Activated CD8-positive, alpha-beta memory T cell treated with anti-CD3 and anti-CD28 coated beads, Interleukin-2, amount 10 ng/mL, durations not matched to agents 7 days and 5 days (primary cell): ENCODE measurements at places on chromosomes 1 and 21. TPM values are rescaled to one million over a fixed set of nuclear protein-coding genes. Genes with fewer than 3 reads are reported as not detected.

DNA sequence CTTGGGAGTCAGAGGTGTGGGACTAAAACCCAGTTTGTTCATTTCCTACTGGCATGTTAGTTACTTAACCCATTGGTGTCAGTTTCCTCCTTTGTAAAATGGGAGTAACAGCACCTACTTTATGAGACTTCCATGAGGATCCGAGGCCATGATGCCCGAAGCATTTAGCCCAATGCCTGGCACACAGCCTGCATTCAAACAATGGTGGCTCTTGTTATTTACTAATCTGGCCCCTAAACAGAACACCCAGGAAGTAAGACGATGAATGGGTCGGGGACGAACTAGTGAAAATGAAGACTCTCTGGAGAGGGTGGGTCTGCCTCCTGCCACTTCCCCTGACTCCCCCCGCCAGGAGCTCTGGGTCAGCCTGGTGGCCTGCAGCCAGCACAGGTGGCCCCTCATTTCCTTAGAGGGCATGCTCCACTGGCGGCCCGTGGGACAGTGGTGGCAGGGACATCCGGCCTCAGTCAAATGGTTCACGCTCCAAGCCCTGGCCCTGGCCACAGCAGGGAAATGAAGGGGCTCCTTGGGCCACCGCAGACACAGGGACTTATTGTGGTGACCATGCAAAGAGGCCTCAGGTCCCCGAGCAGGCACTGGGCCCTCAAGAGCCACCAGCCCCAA, 9.5 kb upstream of the TAS1R2 start:
- peaks cover 10% of the 10 kb centered on the region for H3K27me3 ChIP-seq
- no peak overlapping the region for H3K27ac ChIP-seq
- H3K36me3 ChIP-seq = no peaks in the 10 kb centered on the region
- no peaks in the 10 kb centered on the region for H3K4me1 ChIP-seq
- no peak for DNase-seq

GRCh38 chr1:55480029-55480795, 265.0 kb upstream of the USP24 start:
- H3K4me3 ChIP-seq = no peak overlapping the region
- DNase-seq = no peak
- H3K4me1 ChIP-seq = no peaks in the 10 kb centered on the region
- H3K27ac ChIP-seq = no peak overlapping the region
- H3K27me3 ChIP-seq = peaks cover 23% of the 10 kb centered on the region
- H3K36me3 ChIP-seq = no peaks in the 10 kb centered on the region

DNA sequence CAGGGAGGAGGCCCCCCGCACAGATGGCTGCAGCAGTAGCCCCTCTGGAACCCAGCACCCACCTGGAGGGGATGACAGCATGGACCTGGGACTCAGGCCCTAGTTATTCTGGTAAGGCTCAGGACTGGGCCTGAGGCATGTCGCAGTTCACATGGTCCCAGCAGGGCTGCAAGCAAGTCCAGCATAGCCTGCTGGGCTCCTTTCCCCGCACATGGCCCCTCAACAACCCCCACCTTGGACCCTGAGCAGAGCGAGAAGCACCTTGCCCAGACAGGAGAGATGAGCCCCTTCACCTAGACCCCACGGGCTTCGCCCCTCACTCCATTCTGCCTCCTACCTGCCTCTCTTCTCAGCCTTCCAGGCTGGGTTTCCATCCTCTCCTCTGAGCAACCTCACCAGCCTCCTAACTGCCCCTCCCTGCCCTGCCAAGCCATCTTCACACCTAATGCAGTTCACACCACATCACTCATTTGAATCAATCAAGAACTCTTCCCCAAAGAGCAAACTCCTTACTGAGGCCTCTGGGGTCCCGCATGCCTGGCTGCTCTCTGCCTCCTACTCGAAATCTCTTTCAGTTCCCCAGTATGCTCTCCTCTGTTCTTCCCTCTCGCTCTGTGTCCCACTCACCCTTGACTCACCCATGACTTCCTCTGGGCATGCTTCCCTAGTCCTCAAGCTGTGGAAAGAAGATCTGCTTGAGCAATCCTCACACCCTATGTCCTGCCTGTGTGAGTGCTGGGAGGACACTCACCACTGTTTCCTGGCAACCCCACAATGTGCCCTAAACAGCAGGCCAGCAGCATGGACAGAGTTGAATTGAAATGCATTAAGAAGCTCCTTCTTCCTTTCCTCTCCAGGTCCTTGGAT, 9.4 kb upstream of the THEMIS2 start:
- H3K27me3 ChIP-seq = no peaks in the 10 kb centered on the region
- no peaks in the 10 kb centered on the region for H3K36me3 ChIP-seq

- peaks cover 5% of the 10 kb centered on the region for H3K27me3 ChIP-seq
- H3K36me3 ChIP-seq = no peaks in the 10 kb centered on the region
- H3K4me3 ChIP-seq = no peak overlapping the region
These were observed 360.1 kb upstream of the PLXNA2 start for GRCh38 chr1:208604295-208604694.

GRCh38 chr1:1957533-1957961, 38.5 kb upstream of the TMEM52 start:
- H3K27ac ChIP-seq = no peak overlapping the region
- no peak overlapping the region for H3K4me3 ChIP-seq
- H3K27me3 ChIP-seq = peaks cover 12% of the 10 kb centered on the region
- DNase-seq = no peak
- peaks cover 1% of the 10 kb centered on the region for H3K36me3 ChIP-seq

DNA sequence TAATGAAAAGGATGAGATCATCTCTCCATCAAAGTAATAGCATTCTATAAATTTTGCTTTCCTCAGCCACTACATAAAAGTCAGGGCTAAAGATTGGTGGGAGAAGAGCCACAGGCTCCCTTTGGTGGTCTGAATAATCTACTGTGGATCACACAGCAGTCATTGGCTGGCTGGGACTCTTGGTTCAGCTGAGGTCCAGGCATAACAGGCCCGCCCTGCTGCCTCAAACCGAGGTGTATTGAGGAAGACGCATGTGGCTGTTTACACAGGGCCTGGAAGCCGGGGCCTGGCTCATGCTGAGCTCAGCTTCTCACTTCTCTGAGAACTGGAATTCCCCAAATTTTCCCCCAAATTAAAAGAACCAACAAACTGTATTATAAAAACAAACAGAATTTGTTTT, 139.2 kb downstream of the PTPRC start:
- no peaks in the 10 kb centered on the region for H3K36me3 ChIP-seq
- no peaks in the 10 kb centered on the region for H3K27me3 ChIP-seq
- no peak overlapping the region for H3K27ac ChIP-seq
- H3K4me1 ChIP-seq = peaks cover 10% of the 10 kb centered on the region

DNA sequence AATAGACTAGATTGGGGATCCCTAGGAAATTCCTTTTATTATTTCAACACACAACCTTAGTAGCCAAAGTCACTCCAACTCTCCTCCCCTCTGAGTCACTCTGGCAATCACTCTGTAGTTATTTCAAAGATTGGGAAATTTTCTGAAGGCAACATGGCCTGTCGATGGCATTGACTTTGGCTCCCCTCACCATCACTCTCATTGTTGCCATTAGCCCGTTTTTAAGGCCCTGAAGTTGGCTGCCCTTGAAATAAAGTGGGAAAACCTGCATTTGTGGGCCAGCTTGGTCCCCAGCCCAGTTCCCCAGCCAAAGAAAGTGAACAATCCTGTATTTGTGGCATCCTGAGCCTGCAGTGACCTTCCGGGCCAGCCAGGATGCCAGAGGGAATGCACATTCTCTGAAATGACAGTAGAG, 52.5 kb downstream of the CDC7 start:
- H3K36me3 ChIP-seq = peaks cover 25% of the 10 kb centered on the region
- H3K4me3 ChIP-seq = no peak overlapping the region
- peak overlapping the region; percentile 58 for H3K27ac ChIP-seq
- H3K27me3 ChIP-seq = no peaks in the 10 kb centered on the region
- peaks cover 99% of the 10 kb centered on the region for H3K4me1 ChIP-seq
- no peak for DNase-seq

- no peaks in the 10 kb centered on the region for H3K27me3 ChIP-seq
- no peak overlapping the region for H3K4me3 ChIP-seq
- peaks cover 75% of the 10 kb centered on the region for H3K36me3 ChIP-seq
- peaks cover 3% of the 10 kb centered on the region for H3K4me1 ChIP-seq
- H3K27ac ChIP-seq = no peak overlapping the region
These were observed 26.0 kb downstream of the KIFAP3 start for GRCh38 chr1:170048515-170048914.

- H3K4me3 ChIP-seq = no peak overlapping the region
- peak; percentile 22 for DNase-seq
- H3K27me3 ChIP-seq = peaks cover 3% of the 10 kb centered on the region
- H3K4me1 ChIP-seq = no peaks in the 10 kb centered on the region
These were observed 393.6 kb downstream of the PTPRU start for GRCh38 chr1:29629814-29630516.

DNA sequence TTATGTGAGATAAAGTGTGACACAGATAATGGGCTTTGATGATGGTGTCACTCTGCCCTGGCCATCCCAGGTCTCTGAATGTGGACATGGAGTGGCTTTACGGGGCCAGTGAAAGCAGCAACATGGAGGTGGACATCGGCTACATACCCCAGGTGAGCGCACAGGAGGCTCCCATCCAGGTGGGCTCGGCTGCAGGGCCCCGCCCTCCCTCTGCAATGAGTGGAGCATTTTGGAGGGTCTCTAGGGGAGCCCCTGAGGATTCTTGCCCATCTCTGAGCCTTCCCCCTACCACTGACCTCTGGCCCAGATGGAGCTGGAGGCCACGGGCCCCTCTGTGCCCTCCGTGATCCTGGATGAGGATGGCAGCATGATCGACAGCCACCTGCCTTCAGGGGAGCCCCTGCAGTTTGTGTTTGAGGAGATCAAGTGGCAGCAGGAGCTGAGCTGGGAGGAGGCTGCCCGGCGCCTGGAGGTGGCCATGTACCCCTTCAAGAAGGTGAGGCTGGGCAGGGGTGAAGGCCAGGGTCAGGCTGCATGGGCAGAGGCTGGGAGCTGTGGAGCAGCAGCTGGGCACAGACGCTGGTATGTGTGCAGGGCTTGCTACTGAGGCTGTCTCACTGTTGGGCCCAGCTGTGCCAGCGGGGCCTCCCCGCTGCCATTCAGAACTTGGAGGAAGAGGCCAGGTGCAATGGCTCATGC, 8.2 kb upstream of the MTFR1L start:
- no peak overlapping the region for H3K27ac ChIP-seq
- peaks cover 3% of the 10 kb centered on the region for H3K4me1 ChIP-seq
- no peak overlapping the region for H3K4me3 ChIP-seq
- H3K36me3 ChIP-seq = no peaks in the 10 kb centered on the region

GRCh38 chr1:176193023-176193422, 14.1 kb downstream of the COP1 start:
- no peak overlapping the region for H3K4me3 ChIP-seq
- H3K27me3 ChIP-seq = no peaks in the 10 kb centered on the region
- no peak overlapping the region for H3K27ac ChIP-seq
- H3K36me3 ChIP-seq = peaks cover 32% of the 10 kb centered on the region

The NES gene
- total RNA-seq = not detected

The SCYL3 gene
- 14.9 TPM for total RNA-seq

The ANGPTL3 gene
- not detected for total RNA-seq

The HCRTR1 gene
- total RNA-seq = not detected

The NT5C1A gene
- 0.80 TPM for total RNA-seq

The MMP23B gene
- 0.79 TPM for total RNA-seq

The ZDHHC18 gene
- 54.9 TPM for total RNA-seq

The RBP7 gene
- not detected for total RNA-seq
